ENCODE measurements at places on chromosomes 5 and 9.
A peak's percentile ranks its signal among the peaks of the same experiment; 100 is the strongest.

- DNase-seq = no peak
These were observed 216.2 kb downstream of the MED10 start for GRCh38 chr5:6162175-6162574.

DNA sequence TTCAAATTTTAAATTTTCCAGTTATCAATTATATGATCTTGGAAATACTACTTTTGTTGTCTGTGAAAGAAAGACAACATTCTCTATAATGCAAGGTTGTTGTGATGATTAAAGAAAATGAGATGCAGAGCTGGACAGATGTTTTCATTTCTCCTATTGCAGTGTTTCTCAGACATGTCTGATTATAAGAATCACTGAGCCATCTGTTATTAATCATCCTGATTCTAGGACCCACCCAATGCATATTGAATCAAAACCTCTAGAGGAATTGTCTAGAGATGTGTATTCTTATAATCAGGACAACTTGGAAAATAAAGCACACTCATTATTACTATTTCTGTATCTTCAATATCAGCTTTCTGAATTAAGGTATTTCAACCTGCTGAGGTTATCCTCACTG lies 121.1 kb upstream of the ASTN2 start:
- no peak for DNase-seq

- DNase-seq = no peak
These were observed 498.9 kb upstream of the WWC1 start for GRCh38 chr5:167792514-167792913.

GRCh38 chr5:124752854-124753720 lies 6.6 kb upstream of the ZNF608 start:
- no peak for DNase-seq

- no peak for DNase-seq
These were observed 601.3 kb downstream of the NR2F1-AS1 start for GRCh38 chr5:92979716-92980115.

GRCh38 chr5:83321483-83322055 lies 150.0 kb upstream of the VCAN start:
- DNase-seq = no peak

- DNase-seq = no peak
These were observed 401.5 kb upstream of the PIK3R1 start for GRCh38 chr5:67813877-67814539.

DNA sequence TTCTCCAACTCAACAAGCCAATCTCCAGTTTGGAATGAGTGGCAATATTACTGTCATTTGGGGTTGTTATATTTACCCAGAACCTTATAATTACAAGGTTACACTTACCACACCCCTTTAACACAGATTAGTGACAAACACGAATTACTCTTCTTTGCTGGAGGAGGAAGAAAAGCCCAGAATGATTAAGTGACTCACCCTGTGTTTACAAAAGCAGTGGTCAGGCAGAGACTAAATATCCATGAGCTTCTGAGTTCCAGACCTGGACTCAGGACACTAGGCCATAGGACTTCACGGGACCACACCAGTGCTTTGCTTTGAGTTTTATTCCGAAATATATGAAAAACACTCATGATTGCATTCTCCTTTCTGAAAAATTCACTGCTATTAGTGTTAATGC lies 370.8 kb downstream of the TLE1 start:
- DNase-seq = no peak

DNA sequence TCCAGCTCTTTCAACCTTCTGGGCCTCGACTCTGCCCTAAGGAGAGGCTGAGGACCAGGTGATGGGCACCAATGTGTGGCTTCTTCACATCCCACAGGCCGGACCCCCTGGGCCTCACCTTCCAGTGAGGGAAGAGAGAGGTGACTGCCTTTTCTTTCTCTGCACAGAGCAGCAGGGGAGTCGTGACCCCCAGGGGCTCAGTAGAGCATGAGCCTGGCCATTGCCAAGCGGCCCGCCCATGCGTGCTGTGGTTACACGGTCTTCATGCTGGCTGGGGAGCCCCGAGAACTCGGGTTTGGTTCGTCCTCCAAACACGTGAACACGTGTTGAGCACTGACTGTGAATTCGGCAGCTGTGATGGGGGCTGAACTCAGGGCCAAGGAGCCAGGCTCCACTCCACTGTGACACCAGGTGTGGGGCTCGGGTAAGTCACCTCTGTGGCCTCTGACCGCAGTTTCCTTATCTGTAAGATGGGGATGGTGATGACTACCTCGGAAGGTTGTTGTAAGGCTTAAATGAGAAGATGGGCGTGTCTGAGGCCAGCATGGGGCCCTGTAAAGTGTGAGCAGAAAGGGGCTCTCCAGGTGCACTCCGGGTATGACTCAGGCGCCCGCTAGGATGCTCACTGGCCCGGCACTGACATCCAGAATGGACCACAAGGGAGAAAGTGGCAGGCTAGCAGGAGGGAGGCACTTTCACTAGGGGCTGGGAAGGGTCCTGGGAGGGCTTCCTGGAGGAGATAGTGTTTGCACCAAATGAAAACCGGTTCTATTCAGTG lies 13.4 kb upstream of the GRHPR start:
- DNase-seq = no peak

DNA sequence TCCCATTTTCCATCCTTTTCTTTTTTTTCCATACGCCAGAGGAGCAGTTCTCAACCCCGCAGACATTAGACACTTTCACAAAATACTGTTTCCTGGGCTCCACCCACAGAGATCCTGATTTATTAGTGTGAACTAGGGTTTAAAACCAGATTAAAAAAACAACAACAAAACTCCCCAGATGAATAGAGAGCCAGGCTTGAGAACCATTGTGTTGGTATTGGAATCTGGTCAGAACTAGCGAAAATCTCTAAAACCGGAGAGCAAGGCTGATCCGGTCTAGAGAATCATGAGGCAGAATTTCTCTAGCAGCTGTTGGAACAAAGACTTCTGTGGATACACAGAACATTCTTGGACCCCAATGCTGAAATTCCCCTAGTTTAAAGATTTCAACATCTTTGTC lies 173.0 kb downstream of the PCSK1 start:
- DNase-seq = no peak

DNA sequence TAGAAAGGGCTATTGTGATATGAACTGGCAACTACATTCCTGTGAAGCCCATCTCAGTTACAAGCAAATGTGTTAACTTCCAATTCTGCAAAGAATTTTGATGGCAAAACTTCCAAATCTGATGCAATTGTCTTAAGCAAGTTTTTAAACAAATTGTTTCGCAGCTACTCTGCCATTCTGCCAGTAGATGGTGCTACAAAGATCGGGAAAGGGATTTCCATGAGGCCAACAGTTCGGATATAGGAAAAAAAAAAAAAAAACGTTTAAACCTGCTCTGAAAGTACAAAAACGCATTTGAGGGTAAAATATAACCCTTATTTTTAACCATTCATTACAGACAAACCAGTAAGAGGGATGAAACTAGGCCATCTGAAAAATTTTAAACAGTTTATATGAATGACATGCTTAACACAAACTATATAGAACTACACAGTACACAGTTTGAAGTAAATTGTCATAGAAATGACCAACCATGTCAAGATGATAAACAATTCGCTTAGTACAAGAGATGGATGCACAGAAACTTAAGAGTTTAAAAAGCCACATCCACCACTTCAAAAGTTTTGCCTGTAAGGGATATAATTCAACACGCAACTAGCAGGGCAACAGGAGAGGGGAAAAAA lies 2.2 kb downstream of the HNRNPA0 start:
- peak; percentile 83 for DNase-seq

- DNase-seq = no peak
These were observed 298.6 kb downstream of the PARP8 start for GRCh38 chr5:50964746-50965653.

DNA sequence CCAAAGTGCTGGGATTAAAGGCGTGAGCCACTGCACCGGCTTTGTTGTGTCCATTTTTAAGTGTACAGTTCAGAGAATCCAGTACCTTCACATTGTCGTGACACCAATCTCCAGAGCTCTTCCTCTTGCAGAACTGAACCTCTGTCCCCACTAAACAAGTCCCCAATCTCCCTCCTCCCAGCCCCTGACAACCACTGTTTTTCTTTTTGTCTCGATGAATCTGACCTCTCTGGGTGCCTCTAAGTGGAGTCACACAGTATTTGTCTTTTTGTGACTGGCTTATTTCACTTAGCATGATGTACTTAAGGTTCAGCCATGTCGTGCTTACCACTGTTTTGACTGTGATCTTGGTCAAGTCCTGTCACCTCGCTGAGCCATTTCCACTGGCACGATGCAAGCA lies 1.6 kb downstream of the WDR38 start:
- no peak for DNase-seq

DNA sequence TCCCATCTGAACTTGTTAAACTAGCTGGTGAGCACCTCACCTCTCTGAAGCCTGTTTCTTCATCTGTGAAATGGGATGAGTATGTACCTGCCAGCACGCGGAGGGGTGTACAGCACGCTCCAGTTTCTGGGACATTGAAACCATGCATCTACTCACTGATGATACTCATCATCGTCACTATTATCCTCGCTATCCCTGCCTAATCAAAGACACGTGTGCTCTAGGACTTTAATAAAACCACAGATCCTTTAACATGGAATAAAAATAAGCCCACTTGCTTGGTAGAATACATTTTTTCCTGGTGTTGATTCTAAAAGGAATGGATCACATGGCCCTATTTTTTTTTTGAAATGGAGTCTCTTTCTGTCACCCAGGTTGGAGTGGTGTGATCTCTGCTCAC lies 37.3 kb upstream of the POMT1 start:
- DNase-seq = no peak

DNA sequence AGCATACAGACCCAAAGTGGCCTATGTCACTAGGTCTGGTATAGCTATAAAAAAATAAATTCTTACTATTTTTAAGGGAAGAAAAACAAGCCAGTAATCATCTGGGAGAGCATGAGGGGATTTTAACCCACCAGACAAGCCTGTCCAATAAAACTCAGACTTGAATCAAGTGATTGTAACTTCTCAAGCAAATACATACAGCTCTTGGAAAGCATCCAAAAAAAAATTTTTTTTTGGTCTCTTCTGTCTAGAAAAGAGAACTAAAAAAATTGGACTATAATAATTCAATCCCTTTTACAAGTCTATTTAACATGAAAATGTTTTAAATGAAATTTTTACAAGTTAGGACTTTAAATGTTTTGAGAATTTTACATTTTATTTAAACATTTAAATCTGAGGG lies 61.7 kb downstream of the FBXL17 start:
- DNase-seq = no peak

DNA sequence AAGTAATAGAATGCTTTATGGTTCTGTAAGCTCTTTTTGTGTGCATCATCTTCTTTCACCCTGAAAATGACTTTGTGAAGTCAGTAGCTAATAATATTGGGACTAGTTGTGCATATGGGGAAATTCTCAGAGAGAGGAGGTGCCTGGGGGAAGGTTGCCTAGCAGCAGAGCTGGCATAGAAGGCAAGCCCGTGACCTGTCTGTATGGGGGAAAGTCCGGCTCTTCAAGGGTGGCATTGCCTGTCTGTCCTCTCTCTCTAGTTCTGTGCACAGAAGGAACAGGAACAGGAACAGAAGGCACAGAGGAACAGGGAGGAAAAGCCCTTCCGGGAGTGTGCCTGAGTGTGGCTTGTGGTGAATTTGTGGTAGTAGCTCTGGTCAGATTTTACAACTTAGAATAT lies 33.1 kb downstream of the SH3GL2 start:
- no peak for DNase-seq

GRCh38 chr5:36152324-36153297 lies 700 bp downstream of the SKP2 start:
- DNase-seq = no peak

GRCh38 chr9:19429595-19429994 lies 20.8 kb downstream of the ACER2 start:
- no peak for DNase-seq

DNA sequence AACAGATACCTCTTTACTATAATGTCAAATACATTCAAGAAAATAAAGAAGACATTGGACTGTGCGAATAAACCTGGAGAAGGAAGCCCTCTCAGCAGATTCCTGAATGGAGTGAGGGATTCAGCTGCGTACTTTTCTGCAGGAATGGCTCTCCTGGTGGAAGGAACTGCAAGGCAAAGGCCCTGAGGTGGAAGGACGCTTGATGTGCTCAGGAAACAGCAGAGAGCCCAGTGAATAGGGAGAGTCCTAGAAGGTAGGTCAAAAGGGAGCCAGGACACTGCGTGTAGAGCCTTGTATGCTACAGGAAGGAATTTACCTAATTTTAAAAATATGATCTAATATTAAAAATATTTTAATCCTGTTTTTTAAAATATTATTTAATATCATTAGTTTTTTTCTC lies 68.5 kb upstream of the TTC23L start:
- DNase-seq = no peak

GRCh38 chr5:76579166-76579937 lies 43.9 kb downstream of the F2RL2 start:
- no peak for DNase-seq

- DNase-seq = no peak
These were observed 53.1 kb downstream of the NXNL2 start for GRCh38 chr9:88587885-88588649.

DNA sequence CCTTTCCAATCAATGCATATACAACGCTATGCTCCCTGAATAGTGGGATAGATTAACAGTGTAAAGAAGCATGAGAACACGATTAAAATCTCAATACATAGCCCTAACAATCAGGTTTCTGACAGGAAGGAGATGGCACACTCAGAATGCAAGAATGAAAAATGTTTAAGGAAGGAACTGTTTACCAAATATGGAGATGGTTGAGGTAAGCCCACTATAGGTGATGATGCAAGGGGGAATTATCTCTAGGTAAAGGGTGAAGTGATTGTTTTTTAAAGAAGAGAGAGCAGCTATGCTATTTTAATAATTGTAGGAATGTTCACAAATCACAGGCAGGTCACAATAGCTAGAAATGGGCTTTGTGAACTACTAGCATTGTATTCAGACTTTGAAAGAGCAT lies 302.4 kb downstream of the CHSY3 start:
- no peak for DNase-seq

- DNase-seq = no peak
These were observed 58.6 kb downstream of the ADAMTS12 start for GRCh38 chr5:33833237-33833575.

GRCh38 chr5:133234911-133235310 lies 183.1 kb downstream of the HSPA4 start:
- DNase-seq = no peak

DNA sequence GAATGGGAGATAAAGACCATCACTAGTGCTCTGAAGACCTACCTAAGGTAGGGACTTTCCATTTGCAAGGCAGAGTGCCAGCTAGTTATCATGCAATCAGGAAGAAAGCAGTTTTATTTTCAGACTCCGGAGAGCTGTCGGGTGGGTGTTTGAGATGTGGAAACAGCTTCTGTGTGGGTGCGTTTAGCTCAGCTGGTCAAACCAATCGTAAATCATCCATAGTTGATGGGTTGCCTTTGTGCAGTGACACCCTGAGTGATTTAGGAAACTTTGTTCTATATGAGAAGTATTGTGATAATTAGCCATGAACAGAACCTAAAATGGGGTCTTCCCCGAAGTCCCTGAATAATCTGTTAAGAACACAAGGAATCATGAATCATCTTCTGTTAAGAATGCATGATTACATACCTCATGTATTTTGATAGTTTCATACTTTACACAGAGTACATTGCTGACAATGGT lies 284.3 kb downstream of the ARHGAP26 start:
- no peak for DNase-seq

GRCh38 chr5:61746831-61747575 lies 414.9 kb downstream of the ZSWIM6 start:
- no peak for DNase-seq

Data from fibroblast of the conjunctiva (primary cell).